SJCRH30 (cell line): ENCODE measurements at places on chromosomes 12 and 14. TPM values are rescaled to one million over a fixed set of nuclear protein-coding genes. Genes with fewer than 3 reads are reported as not detected.

Gene GRIN2B
- under 0.01 and 0.13 TPM in 2 replicates for total RNA-seq

Gene BDKRB1
- total RNA-seq = 2.0 and 2.3 TPM in 2 replicates

Gene UNC79
- 0.05 TPM in 1 of 2 replicates, not detected in the other for total RNA-seq

Gene WNT1
- not detected in 2 replicates for total RNA-seq

- no peak overlapping the region for H3K4me3 ChIP-seq
- no peaks in the 10 kb centered on the region for H3K36me3 ChIP-seq
- no peaks in the 10 kb centered on the region; the same call in 1 of the 2 replicates for H3K4me1 ChIP-seq
Measured at GRCh38 chr14:67668559-67668958, 5.9 kb downstream of the VTI1B start.

- H3K36me3 ChIP-seq = no peaks in the 10 kb centered on the region
- no peak for DNase-seq
- H3K27ac ChIP-seq = no peak overlapping the region
- no peak overlapping the region for H3K4me3 ChIP-seq
- H3K4me1 ChIP-seq = no peaks in the 10 kb centered on the region
- H3K27me3 ChIP-seq = no peaks in the 10 kb centered on the region
Measured at GRCh38 chr12:100566887-100567637, 6.4 kb upstream of the GAS2L3 start.

GRCh38 chr14:23080474-23080873 lies 14.5 kb downstream of the ACIN1 start:
- peaks cover 81% of the 10 kb centered on the region for H3K36me3 ChIP-seq
- H3K4me1 ChIP-seq = no peaks in the 10 kb centered on the region
- DNase-seq = no peak
- no peak overlapping the region for H3K4me3 ChIP-seq
- no peak overlapping the region for H3K27ac ChIP-seq
